ENCODE measurements at places on chromosomes 11 and 22. TPM values are rescaled to one million over a fixed set of nuclear protein-coding genes. Genes with fewer than 3 reads are reported as not detected.
A peak's percentile ranks its signal among the peaks of the same experiment; 100 is the strongest.

SLC25A22 gene
- 38.2 TPM for total RNA-seq

CALCB gene
- 0.11 TPM for total RNA-seq

TRIM29 gene
- total RNA-seq = 4.4 TPM

SMTNL1 gene
- total RNA-seq = not detected

ATXN10 gene
- 164 TPM for total RNA-seq

PRR33 gene
- total RNA-seq = not detected

CNIH2 gene
- total RNA-seq = 1.1 TPM

GRCh38 chr22:19214078-19214473, 35.5 kb upstream of the SLC25A1 start:
- H3K27me3 ChIP-seq = no peaks in the 10 kb centered on the region
- peaks cover 4% of the 10 kb centered on the region for H3K4me1 ChIP-seq
- no peak overlapping the region for H3K27ac ChIP-seq
- peaks cover 5% of the 10 kb centered on the region for H3K36me3 ChIP-seq
- H3K4me3 ChIP-seq = no peak overlapping the region

GRCh38 chr11:74444173-74444826, 23.0 kb downstream of the KCNE3 start:
- no peaks in the 10 kb centered on the region for H3K27me3 ChIP-seq
- H3K27ac ChIP-seq = no peak overlapping the region
- no peaks in the 10 kb centered on the region for H3K36me3 ChIP-seq
- H3K4me3 ChIP-seq = no peak overlapping the region
- DNase-seq = no peak
- H3K4me1 ChIP-seq = no peaks in the 10 kb centered on the region

- no peaks in the 10 kb centered on the region for H3K27me3 ChIP-seq
- no peaks in the 10 kb centered on the region for H3K36me3 ChIP-seq
- H3K4me1 ChIP-seq = no peaks in the 10 kb centered on the region
- no peak for DNase-seq
- no peak overlapping the region for H3K27ac ChIP-seq
- H3K4me3 ChIP-seq = no peak overlapping the region
These were observed 419.5 kb downstream of the NELL1 start for GRCh38 chr11:21088930-21089329.

DNA sequence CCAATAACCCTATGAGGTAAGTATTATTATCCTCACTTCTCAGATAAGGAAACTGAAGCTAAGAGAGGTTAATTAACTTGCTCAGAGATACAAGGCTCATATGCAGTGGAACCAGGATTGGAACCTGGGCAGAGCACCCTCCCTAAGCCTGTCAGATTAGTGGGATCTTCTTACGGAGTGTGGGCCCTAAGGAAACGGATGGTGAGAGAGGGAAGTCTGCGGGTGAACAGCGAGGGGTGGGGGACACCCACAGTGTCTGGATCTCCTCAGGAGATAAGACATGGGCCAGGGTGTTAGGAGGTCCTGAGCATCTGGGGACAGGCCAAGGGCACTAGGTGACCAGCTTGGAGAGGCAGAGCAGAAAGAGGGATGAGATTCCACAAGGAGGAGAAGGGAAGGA, 376.0 kb downstream of the CADM1 start:
- no peak overlapping the region for H3K4me3 ChIP-seq
- DNase-seq = no peak
- H3K27me3 ChIP-seq = no peaks in the 10 kb centered on the region
- no peaks in the 10 kb centered on the region for H3K4me1 ChIP-seq

DNA sequence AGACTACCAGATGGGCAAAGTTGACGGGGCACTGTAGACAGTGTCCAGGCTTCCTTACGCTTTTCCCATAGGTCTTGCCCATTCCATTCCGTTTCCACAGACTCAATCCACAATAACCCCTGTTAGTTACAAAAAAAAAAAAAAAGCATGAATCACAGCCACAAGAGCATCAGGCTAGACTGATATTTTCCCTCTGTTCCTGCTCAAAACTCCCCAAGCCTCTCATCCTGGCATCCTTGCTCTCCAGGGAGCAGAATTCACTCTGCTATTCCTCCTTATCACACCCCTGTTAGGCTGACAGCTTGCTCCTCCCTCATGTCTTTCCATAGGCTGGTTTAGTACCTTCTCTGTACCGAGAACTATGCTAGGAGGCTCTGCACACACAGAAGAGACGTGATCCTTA, 42.2 kb downstream of the TMEM123 start:
- peaks cover 8% of the 10 kb centered on the region for H3K36me3 ChIP-seq
- no peaks in the 10 kb centered on the region for H3K27me3 ChIP-seq
- no peak overlapping the region for H3K4me3 ChIP-seq
- no peak overlapping the region for H3K27ac ChIP-seq

- H3K27ac ChIP-seq = no peak overlapping the region
- no peaks in the 10 kb centered on the region for H3K36me3 ChIP-seq
- DNase-seq = peak; percentile 71
- H3K4me1 ChIP-seq = no peaks in the 10 kb centered on the region
These were observed 483.0 kb downstream of the BRD1 start for GRCh38 chr22:49344656-49345055.

DNA sequence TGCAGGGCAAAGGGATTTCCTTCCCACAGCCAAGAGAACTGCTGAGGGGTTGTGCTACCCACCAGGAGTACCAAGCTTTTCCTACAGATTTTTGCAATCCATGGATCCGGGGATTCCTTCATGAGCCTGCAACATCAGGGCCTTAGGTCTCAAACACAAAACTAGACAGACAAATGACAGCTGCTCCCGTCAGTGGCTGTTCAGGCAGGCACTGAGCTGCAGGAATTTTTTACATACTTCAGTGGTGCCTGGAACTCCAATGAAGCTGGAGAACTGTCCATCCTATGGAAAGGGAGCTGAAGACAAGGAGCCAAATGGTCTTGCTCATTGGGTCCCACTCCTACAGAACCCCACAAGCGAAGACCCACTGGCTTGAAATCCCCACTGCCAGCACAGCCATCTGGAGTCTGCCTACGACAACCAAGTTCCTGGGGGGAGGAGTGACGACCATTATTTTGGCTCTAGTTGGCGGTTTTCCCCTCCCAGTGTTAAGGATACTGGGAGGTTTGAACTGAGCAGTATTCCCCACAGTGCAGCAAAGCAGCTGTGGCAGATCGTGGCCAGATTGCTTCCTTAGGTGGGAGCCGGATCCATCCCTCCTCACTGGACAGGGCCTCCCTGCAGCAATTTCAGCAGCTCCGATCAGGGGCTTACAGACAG, 157.7 kb upstream of the TMEM45B start:
- H3K27me3 ChIP-seq = no peaks in the 10 kb centered on the region
- H3K4me1 ChIP-seq = no peaks in the 10 kb centered on the region
- DNase-seq = no peak
- no peak overlapping the region for H3K27ac ChIP-seq
- H3K4me3 ChIP-seq = no peak overlapping the region

DNA sequence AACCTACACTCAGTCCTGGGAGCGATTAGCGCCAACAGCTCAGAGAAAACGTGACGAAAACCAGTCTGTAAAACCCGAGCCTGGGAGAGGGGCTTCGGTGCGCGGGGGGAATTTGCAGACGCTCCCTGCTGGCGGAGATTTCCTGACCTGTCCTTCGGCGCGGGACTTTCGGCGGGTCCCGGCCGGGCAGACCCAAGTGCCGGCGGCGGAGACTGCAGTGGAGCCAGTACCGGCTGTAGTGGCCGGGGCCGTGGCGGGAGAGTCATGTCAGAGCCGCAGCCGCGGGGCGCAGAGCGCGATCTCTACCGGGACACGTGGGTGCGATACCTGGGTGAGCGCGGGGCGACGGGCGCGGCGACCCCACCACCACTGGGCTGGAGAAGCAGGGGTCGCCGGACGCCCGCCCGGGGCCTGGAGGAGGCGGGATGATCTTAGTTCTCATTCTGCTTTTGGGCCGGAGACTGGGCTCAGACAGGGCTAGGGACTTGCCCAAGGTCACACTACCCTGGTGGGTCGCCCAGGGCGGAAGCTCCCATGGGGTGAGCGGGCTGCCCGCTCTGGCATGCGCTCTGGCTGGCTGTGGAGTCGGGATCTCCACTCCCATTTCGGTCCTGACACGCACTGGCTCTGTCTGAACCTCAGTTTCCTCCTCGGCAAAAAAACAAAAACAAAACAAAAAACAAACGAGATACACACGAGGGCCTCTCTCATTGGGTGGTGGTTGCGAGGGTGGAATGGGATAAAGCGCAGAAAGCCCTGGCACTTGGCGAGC, at the start of gene MTFP1:
TSS of gene MTFP1 (plus strand) at position 153 of the 772 bp plus-strand sequence. CDS start at position 265, 112 bp downstream.
- H3K27me3 ChIP-seq = no peaks in the 10 kb centered on the region
- H3K36me3 ChIP-seq = no peaks in the 10 kb centered on the region
- peaks cover 11% of the 10 kb centered on the region for H3K4me1 ChIP-seq
- H3K4me3 ChIP-seq = peak within 1 kb of the TSS; percentile 72
- H3K27ac ChIP-seq = peak within 1 kb of the TSS; percentile 88
- DNase-seq = peak; percentile 82

GRCh38 chr11:17691550-17691949, 27.8 kb upstream of the MYOD1 start:
- no peak overlapping the region for H3K4me3 ChIP-seq
- no peaks in the 10 kb centered on the region for H3K4me1 ChIP-seq
- peaks cover 52% of the 10 kb centered on the region for H3K27me3 ChIP-seq
- H3K36me3 ChIP-seq = no peaks in the 10 kb centered on the region
- H3K27ac ChIP-seq = no peak overlapping the region

- no peak overlapping the region for H3K27ac ChIP-seq
- no peak for DNase-seq
- H3K27me3 ChIP-seq = no peaks in the 10 kb centered on the region
- H3K4me1 ChIP-seq = no peaks in the 10 kb centered on the region
These were observed 37.4 kb downstream of the SCUBE1 start for GRCh38 chr22:43305806-43306205.

GRCh38 chr11:7668911-7669310, 4.4 kb downstream of the CYB5R2 start:
- no peaks in the 10 kb centered on the region for H3K27me3 ChIP-seq
- H3K4me1 ChIP-seq = peaks cover 7% of the 10 kb centered on the region
- peaks cover 7% of the 10 kb centered on the region for H3K36me3 ChIP-seq
- H3K4me3 ChIP-seq = no peak overlapping the region
- no peak overlapping the region for H3K27ac ChIP-seq

DNA sequence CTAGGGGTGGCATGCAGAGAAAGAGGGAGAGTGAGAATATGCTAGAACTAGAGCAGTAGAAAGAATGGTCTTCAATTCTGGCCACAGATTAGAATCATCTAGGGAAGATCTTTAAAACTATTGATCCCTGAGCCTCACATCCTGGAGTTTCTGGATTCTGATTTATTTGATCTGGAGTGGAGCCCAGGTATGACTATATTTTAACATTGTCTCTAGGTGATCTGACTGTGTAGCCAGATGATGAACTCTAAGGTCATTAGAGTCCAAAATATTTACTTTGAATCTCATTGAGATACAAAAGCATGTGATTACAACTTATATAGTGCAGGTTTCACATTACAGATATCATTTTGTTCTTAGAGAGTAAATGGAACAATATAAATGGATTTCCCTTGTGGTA, 79.7 kb downstream of the FDX1 start:
- peaks cover 36% of the 10 kb centered on the region for H3K4me1 ChIP-seq
- no peaks in the 10 kb centered on the region for H3K36me3 ChIP-seq
- no peak overlapping the region for H3K4me3 ChIP-seq
- H3K27ac ChIP-seq = no peak overlapping the region
- DNase-seq = no peak

DNA sequence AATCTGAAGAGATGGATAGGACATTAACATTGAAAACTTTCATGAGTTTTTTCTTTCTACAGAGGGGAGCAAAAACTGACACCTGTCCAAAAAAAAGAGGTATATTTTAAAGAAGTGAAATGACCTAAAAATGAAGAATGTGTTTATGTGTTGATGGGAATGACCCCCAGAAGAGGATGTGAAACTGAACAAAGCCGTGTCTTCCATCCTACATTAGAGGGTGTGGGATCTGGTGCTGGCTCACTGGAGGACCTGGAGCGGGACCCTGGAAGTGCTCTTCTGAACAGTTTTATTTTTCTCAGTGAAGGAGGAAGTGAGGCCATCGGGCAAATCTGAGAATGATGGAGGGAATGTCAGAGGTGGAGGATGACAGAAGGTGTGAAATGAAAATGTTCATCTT, 470.1 kb downstream of the NTM start:
- H3K36me3 ChIP-seq = no peaks in the 10 kb centered on the region
- DNase-seq = no peak
- H3K27me3 ChIP-seq = no peaks in the 10 kb centered on the region
- no peak overlapping the region for H3K27ac ChIP-seq
- H3K4me1 ChIP-seq = peaks cover 4% of the 10 kb centered on the region

GRCh38 chr11:1466784-1467183, 19.8 kb downstream of the MOB2 start:
- H3K27me3 ChIP-seq = no peaks in the 10 kb centered on the region
- peaks cover 8% of the 10 kb centered on the region for H3K36me3 ChIP-seq
- no peak overlapping the region for H3K27ac ChIP-seq
- DNase-seq = no peak

GRCh38 chr22:37309211-37310074, 27.1 kb downstream of the CYTH4 start:
- DNase-seq = no peak
- no peak overlapping the region for H3K27ac ChIP-seq
- H3K4me1 ChIP-seq = peaks cover 26% of the 10 kb centered on the region

- H3K27me3 ChIP-seq = no peaks in the 10 kb centered on the region
- DNase-seq = no peak
- H3K36me3 ChIP-seq = peaks cover 3% of the 10 kb centered on the region
- H3K4me1 ChIP-seq = no peaks in the 10 kb centered on the region
- no peak overlapping the region for H3K27ac ChIP-seq
These were observed 807 bp downstream of the TRIM3 start for GRCh38 chr11:6472934-6473333.

GRCh38 chr11:93717501-93717900, 23.8 kb downstream of the TAF1D start:
- no peak overlapping the region for H3K27ac ChIP-seq
- no peaks in the 10 kb centered on the region for H3K4me1 ChIP-seq
- peaks cover 14% of the 10 kb centered on the region for H3K36me3 ChIP-seq
- DNase-seq = no peak
- H3K4me3 ChIP-seq = no peak overlapping the region
- no peaks in the 10 kb centered on the region for H3K27me3 ChIP-seq

GRCh38 chr11:14304601-14305000, 54.4 kb downstream of the RRAS2 start:
- H3K4me1 ChIP-seq = peaks cover 28% of the 10 kb centered on the region
- DNase-seq = peak; percentile 75
- H3K27ac ChIP-seq = no peak overlapping the region
- no peaks in the 10 kb centered on the region for H3K27me3 ChIP-seq

Measured in lung (tissue), 17 donors.